Regular cardiac myocyte (primary cell): ENCODE measurements at places on chromosomes 6 and 20. TPM values are rescaled to one million over a fixed set of nuclear protein-coding genes. Genes with fewer than 3 reads are reported as not detected.

DEFB121 gene
- not detected in 2 replicates for total RNA-seq

RSPO4 gene
- not detected in 2 replicates for total RNA-seq

C6orf163 gene
- total RNA-seq: 0.77 and 2.0 TPM in 2 replicates

SLC25A27 gene
- total RNA-seq: 1.5 and 4.5 TPM in 2 replicates

LY6G6C gene
- total RNA-seq: under 0.01 TPM in 1 of 2 replicates, not detected in the other

CST4 gene
- 0.77 and 1.7 TPM in 2 replicates for total RNA-seq

OR2H2 gene
- total RNA-seq: not detected in 2 replicates

ZSWIM1 gene
- 3.4 and 4.4 TPM in 2 replicates for total RNA-seq

SLC22A3 gene
- total RNA-seq: 1.7 and 2.3 TPM in 2 replicates

SPTLC3 gene
- 3.1 and 5.9 TPM in 2 replicates for total RNA-seq

BPIFB1 gene
- total RNA-seq: not detected in 2 replicates

RIN2 gene
- 35.8 and 71.1 TPM in 2 replicates for total RNA-seq

PRDM1 gene
- total RNA-seq: 0.58 and 2.0 TPM in 2 replicates

KIF6 gene
- under 0.01 and 0.28 TPM in 2 replicates for total RNA-seq

SMLR1 gene
- 0.19 TPM in 1 of 2 replicates, not detected in the other for total RNA-seq

JAG1 gene
- 101 and 117 TPM in 2 replicates for total RNA-seq

DAAM2 gene
- 36.9 and 37.4 TPM in 2 replicates for total RNA-seq

PHACTR1 gene
- total RNA-seq: 0.19 and 0.56 TPM in 2 replicates

ARFGEF3 gene
- total RNA-seq: 0.19 and 0.56 TPM in 2 replicates

PRR18 gene
- not detected in 2 replicates for total RNA-seq

SYCP2L gene
- not detected in 2 replicates for total RNA-seq
